GM04504 (cell line): ENCODE measurements at places on chromosomes 12 and 14.
A peak's percentile ranks its signal among the peaks of the same experiment; 100 is the strongest.

DNA sequence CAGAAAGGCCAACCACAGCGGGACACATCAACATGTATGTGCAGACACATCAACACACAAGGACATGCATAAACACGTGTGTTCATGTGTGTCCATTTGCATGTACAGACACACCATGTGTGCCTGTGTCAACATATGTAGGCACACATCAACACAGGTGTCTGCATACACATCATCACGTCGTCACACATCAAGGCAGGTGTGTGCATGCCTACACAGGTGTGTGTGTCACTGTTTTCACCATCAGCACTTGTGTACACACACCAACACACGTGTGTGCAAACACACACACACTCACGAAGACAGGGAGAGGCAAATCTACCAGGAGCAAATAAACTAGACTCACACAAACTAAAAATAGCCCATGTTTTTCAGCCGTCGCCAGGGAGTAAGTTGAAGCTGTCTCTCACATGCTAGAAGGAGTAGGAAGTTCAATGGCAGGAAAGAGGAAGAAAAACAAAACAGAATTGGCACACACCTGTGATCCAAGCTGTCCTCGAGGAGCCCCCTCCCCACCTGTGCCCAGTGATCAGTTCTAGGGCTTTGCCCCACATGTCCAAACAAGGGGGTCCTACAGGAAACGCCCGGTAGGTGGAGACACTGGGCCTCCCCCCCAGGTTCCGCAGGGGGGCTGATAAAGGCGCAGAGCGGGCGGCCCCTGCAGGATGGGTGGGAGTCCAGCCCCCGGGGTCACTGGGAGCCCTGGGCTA lies 7.4 kb downstream of the SCARB1 start:
- DNase-seq: no peak

GRCh38 chr14:37270629-37271028 lies 72.9 kb downstream of the MIPOL1 start:
- no peak for DNase-seq

DNA sequence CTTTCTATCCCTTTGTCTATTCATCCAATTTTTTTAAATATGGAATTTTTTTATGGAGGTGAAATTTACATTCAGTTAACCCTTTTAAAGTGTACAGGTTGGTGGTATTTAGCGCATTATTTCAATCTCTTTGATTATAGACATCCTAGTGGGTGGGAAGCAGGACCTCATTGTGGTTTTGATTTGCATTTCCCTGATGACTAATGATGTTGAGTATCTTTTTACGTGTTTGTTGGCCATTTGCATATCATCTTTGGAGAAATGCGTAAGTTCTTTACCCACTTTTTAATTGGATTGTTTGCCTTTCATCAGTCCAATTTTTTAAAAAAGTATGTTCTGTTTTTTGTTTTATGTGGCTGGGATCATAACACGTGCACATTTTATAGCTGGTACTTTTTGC lies 20.8 kb downstream of the PAPLN start:
- DNase-seq: no peak

DNA sequence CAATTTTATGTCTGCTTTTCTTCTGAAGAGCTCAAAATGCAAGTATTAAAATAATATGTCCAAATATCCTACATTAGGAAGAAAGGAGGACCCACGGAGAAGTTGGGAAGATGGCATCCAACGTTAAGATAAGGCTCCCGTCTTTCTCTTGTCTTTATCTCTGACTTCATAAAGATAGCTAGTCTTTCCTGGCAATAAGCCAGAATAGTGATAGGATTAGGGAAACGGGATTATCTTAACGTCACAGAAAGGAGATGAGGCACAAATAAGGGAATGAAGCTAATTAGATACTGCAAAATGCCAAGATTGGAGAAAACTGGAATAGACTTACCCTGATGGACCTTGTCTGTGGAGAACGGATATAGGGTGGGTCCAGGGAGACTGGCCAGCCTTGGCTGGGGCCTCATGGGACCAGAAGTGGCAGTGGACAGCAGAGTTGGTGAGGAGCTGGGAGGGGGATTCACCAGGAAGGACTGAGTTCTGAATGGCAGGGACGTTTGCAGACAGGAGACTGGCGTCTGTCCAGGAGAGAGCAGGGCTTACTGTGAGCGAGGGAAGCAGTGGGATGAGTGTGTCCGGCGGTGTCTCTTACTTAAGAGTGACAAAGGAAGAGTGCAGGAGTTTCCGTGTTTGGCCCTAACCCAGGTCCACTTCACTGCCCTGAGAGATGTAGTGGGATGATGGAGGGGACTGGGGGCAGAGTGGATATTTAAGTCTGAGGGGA lies 119.9 kb downstream of the CACNA1C start:
- no peak for DNase-seq

DNA sequence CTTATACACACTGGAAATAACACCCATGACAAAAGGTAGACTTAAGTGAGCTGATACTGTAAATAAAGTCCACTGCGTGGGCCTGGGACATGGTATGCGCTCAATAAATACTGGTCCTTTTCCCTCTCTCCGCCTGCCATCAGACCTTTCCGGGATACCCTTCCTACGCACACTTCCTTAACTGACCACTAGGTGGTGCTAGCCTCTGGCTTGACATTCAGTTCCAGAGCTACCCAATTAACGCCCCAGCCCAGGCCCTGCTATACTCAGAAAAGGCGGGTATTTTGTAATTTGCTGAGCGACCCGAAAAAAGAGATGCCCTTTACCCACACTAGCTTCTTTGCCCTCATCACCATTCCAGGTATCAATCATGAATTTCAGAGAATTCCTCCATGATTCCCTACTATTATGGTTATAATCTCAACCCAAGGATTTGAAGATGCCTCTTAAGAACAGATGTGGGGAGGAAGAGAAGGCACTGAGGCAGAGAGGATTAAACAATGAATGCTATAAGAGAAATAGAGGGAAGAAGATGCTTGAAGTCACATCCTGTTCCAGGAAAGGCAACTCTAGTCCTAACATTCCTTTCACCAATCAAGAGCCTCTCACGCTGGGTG lies 3.9 kb upstream of the LRP1 start:
- DNase-seq: no peak

- no peak for DNase-seq
Measured at GRCh38 chr12:85310456-85311076, 30.5 kb downstream of the ALX1 start.

DNA sequence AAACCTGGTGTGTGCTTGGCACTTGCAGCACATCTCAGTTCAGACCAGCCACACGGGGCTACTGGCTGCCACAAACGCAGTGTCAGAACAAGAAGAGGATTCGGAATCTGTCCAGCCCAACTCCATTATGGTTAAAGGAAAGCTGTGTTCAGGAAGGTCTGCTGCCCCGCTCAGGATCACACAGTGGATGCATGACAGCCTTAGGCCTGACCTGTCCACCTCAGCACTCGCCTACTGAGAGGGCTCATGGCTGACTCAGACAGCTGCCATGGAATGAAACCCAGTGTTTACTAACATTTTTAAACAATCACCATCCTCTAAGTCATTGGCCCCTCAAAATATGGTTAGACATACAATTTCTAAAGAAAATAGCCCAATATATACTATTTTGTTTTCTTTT lies 5.6 kb upstream of the NIN start:
- DNase-seq: no peak

- DNase-seq: no peak
Measured at GRCh38 chr14:20512177-20512905, 7.0 kb downstream of the RNASE10 start.

DNA sequence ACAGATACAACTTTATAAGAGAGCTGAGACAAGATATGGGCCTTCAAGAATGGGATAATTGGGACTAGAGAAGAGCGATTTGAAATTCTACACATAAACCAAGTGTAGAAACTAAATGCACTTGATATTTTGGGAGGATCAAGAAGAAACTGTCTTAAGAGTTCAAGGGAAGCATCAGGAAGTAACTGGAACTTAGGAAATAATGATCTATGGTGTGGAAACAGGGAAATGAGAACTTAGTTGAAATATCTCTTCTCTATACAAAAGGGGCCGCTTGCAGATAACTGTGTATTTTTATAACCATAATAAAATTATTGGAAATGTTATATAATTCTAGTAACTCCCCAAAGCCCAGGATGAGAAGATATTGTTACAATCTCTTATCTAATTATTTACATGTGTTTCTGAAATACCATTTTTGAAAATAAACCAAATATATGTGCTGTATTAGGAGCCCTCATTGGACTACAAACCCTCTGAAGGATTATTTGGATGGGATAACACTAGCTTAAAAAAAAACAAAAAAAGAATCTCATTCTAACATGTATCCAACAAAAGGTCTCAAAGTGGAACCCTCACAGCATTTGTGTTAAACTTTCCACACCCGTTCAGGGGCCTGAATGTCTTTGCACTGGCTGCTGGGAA lies 84.7 kb upstream of the FLRT2 start:
- no peak for DNase-seq

- DNase-seq: no peak
Measured at GRCh38 chr14:59240356-59240755, 51.9 kb downstream of the DAAM1 start.

DNA sequence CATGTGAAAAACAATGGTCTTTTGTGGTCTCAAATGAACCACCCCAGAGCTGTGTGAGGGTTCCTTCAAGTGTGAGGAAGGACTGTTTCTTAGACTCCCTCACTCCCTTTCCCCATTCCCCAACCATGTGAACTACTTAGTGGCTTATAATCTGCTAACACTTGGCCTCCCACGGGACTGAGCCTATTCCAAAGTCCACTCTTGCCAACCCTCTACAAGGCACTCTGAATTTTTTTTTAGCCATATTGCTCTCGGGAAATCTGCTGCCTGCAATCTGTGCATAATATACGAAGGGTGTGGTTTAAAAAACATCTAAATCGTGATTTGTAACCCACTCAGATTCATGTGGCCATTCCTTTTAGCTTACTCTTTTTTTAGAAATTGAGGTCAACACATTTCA lies 2.6 kb downstream of the SVOP start:
- DNase-seq: no peak

DNA sequence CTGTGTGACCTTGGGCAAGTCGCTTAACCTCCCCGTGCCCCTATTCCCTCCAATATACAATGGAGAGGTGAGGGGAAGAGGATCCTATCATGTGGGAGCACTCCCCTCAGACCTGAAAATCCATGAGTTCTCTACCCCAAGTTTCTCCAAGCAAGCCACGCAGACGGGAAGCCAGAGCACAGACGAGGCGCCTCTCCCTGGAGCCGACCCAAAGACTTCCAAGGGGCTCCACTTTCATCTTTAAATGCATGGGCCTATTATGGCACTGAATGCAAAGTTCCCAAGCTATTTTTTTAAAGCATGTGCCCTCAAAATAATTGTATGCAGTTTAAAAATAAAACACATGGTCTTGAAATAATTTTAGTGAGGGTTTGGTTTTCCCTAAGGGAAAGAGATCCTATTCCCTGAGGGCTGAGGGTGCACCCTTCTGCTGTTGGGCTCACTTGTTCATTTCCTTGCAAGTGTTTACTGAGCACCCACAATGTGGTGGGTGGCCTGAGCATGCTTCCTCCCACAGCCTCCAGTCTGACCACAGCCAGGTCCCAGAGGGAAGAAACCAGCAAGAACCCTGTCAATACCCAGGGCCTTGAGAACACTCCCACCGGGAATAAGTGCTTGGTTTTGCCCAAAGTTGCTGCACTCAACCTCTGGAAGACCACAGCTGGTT lies 14.6 kb downstream of the CMKLR1 start:
- DNase-seq: no peak

DNA sequence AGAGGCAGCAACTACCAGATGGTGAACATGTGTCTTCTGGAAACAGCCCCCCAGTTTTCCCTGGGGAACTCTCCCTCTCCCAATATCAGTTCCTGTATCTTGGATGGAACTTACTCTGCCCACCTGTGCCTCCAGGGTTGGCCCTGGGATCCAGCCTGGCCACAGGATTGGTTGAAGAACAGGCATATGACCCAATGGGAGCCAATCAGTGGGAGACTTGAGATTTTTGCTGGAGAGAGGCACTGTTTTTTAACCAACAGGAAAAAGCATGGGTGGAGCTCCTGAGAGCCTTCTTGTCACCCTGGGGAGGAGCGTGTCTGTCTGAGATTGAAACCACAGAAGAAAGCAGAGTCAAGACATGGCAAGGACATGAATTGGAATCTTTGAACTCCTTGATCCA lies 33.6 kb upstream of the COX6A1 start:
- no peak for DNase-seq

DNA sequence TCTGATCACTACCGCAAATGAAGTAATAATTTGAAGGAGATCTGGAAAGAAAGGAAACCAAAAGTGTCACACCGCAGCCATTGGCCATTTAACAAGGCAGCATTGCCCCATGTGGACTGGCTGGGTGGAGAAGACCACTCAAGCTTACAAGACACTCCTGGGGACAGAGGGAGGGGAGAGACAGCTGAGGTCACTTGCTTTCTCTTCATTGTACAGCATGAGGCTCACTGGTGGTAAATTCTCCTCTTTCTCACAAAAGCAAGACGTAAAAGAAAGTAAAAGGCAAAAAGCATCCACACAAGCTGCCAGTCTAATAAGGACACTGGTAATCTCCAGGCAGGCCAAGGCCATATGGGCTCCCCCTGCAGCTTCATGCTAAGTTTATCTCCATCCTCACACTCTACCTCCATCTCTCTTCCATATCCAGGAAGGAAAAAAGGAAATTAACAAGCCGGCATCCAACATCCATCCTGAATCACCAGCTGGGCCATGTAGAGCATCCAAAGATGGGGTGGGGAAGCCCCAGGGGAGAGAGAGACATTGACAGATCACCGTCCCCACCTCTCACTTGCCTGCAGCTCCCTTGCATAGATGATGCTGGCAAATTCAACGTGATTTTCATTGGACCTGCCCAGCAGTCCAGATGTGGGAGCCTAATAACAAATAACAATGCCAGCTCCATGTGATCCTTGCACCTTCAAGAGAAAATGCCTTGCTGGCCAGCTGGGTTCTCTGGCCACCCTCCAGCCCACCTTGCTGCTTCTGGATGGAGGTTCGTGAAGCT lies 100.6 kb downstream of the DPF3 start:
- DNase-seq: no peak

GRCh38 chr14:88247228-88247627 lies 75.8 kb downstream of the KCNK10 start:
- no peak for DNase-seq

DNA sequence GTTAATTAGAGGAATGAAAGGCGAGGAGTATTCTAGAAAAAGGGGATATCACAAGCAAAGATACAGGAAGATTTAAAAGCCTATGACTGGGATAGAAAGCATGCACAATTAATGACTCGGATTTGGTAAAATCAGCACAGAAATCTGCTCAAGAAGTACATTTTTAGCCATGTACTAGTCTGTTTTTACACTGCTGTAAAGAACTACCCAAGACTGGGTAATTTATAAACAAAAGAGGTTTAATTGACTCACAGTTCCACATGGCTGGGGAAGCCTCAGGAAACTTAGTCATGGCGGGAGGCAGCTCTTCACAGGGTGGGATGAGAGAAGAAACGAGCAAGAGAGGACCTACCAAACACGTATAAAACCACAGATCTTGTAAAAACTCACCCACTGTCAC lies 716.3 kb upstream of the MDGA2 start:
- DNase-seq: no peak

DNA sequence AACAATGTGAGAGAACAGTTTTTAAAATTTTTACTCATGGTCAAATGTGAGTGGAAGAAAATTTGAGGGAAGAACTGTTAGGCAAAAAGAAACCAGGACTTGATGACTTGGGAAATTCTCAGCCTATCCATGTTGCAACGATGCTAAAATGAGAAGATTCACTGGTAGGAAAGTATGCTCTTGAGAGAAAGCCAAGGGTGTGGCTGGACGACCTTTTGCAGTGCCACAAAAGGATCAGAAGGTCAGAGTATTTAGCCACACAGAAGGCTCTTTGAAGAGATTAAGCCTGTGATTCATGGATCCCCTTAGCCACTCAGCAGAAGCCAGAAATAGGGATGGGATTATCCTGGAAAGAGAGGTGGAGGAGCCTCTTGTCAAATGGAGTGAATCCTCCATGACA lies 336.8 kb downstream of the LRIG3 start:
- DNase-seq: peak; percentile 30

- no peak for DNase-seq
Measured at GRCh38 chr12:69423037-69423905, 46.9 kb upstream of the FRS2 start.
